NCI-H526 treated with DMSO at 0.1 percent for 48 hours (cell line): ENCODE measurements at places on chromosomes 1 and 21.

GRCh38 chr1:151774256-151774922 lies 11.1 kb upstream of the MRPL9 start:
- DNase-seq: no peak

DNA sequence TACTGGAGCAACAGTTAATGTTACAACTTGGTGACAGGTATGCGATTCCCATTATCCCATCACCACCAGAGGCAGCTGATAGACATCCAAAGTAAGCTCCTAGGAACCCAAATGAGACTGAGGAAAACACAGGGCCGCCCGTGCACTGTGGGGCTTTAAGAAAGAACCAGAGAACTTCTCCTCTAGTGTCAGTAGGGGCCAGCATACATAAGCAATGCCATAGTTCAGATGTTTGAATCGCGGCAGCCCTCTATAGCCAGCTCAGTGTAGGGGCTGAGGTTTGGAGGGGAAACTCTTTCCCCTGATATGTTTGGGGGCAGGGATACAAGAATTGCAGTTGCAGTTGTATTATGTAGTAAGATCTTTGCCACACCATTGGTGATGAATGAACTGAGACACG lies 593.3 kb upstream of the NCAM2 start:
- DNase-seq: no peak

GRCh38 chr1:206737729-206738201 lies 32.8 kb upstream of the IL19 start:
- DNase-seq: no peak

DNA sequence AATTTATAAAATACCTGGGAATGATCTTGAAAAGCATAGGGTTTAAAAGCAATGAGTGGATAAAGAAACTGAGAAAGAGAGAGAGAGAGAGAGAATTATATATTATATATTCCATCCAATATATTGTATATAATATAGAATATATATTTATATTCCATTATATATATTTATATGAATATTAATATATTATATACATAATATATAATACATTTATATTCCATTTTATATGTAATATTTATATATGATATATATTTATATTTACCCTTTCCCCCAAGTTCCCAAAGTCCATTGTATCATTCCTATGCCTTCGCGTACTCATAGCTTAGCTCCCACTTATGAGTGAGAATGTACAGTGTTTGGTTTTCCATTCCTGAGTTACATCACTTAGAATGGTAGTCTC lies 69.9 kb upstream of the SLC35F3 start:
- no peak for DNase-seq

GRCh38 chr21:39180429-39181019 lies 2.7 kb downstream of the PSMG1 start:
- no peak for DNase-seq

DNA sequence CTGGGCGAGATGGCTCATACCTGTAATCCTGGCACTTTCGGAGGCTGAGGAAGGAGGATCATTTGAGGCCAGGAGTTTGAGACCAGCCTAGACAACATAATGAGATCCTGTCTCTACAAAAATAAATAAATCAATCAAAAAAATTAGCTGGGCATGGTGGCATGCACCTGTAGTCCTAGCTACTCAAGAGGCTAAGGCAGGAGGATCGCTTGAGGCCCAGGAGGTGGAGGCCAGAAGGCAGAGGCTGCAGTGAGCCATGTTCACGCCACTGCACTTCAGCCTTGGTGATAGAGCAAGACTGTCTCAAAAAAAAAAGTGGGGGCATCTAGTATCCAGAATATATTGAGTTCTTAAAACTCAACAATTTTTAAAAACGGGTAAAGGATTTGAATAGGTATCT lies 6.0 kb downstream of the TUT4 start:
- DNase-seq: no peak

- no peak for DNase-seq
Observed at GRCh38 chr1:98203466-98203865, 282.6 kb upstream of the DPYD start.

DNA sequence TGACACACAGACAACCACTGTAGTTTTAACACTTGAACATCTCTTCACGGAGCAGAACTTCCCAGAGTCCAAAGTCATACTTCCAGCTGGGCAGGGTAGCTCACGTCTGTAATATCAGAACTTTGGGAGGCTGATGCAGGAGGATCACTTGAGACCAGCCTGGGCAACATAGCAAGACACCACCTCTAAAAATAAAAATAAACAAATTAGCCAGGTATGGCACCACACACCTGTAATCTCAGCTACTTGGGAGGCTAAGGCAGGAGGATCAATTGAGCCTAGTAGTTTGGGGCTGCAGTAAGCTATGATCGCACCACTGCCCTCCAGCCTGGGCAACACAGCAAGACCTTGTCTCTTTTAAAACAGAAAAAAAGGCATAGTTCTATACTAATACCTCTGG lies 24.3 kb upstream of the EFHD2 start:
- DNase-seq: no peak

DNA sequence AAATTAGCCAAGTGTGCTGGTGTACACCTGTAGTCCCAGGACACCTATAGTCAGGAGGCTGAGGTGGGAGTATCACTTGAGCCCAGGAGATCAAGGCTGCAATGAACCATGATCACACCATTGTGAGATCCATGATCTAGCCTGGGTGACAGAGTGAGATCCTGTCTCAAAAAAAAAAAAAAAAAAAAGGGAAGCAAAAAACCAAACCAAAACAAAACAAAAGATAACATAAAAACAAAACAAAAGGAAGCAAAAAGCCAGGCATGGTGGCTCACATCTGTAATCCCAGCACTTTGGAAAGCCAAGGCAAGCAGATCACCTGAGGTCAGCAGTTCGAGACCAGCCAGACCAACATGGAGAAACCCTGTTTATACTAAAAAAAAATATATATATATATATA lies 9.4 kb upstream of the AKR1A1 start:
- DNase-seq: no peak

- no peak for DNase-seq
Observed at GRCh38 chr1:208233546-208233945, 10.6 kb downstream of the PLXNA2 start.

DNA sequence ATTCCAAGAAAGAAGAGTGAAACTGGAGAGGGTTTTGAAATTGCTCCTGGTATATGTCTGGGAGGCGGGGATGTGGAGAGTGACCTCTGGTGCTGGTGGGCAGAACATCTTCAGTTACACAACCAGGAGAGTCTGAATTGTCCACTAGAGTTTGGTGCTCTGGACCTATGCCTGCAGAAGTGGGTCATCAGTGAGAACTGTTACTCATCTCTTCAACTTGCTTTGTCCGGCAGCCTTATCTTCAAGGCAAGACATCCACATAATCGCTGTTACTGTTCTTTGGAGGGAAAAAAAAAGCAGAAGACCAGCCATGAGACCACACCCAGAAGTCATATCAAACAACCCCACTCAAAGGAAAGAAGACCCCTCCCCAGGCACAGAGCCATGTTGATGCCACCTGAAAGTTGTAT lies 14.9 kb downstream of the SH2D1B start:
- DNase-seq: no peak

GRCh38 chr1:153616144-153616916 lies at the start of gene S100A14:
Gene S100A14 (minus strand): TSS chr1:153616325. CDS start chr1:153615858, 467 bp downstream.
- no peak for DNase-seq

GRCh38 chr1:18246543-18246942 lies 138.9 kb downstream of the IGSF21 start:
- no peak for DNase-seq

DNA sequence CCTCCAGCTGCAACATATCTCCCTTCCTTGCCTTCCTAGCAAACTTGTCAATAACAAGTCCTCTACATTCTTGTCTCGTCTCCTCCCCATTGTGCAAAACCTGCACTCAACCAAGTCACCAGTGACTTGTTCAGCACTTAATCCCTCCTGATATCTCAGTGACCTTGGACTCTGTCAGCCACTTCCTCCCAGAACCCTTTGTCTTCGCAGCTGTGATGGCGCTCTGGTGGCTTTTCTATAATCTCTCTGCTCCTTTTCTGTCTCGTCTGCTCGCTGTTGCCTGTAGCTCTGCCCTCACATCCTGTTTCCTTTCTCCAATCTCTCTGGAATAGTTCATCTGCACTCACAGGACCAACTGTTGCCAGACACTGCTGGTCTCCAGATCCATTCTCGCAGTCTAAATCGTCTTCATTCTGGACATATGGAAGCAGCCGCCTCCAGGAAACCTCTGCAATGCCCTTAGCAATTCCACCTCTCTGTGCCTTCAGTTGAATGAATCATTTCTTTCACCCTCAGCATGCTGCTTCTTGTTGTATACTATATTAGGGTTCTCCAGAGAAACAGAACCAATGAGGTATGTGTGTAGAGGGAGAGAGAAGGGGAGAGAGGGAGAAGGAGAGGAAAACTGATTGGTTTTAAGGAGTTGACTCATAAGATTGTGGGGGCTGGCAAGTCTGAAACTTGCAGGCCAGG lies 17.4 kb upstream of the IFNAR2 start:
- DNase-seq: no peak

GRCh38 chr1:114558544-114558943 lies 22.9 kb downstream of the BCAS2 start:
- DNase-seq: peak; percentile 6

DNA sequence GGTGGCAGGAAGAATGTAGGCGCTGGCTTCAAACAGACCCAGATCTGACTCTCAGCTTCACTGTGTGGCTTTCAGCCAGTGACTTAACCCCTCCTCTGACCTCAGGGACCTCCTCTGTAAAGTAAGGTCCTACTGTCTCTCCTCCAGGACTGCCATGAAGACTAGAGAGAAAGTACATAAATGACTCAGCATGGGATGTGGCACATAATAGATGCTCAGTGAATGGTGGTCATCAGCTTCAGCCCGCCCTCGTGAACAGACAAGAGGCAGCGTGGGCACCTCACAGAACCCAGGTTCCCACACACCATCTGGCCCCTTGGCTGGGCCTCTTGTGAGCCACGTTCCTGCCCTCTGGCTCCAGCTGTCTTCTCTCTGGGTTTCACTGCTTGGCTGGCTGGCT lies 126.0 kb downstream of the SYF2 start:
- no peak for DNase-seq

GRCh38 chr1:77253211-77253610 lies 28.6 kb upstream of the AK5 start:
- no peak for DNase-seq

DNA sequence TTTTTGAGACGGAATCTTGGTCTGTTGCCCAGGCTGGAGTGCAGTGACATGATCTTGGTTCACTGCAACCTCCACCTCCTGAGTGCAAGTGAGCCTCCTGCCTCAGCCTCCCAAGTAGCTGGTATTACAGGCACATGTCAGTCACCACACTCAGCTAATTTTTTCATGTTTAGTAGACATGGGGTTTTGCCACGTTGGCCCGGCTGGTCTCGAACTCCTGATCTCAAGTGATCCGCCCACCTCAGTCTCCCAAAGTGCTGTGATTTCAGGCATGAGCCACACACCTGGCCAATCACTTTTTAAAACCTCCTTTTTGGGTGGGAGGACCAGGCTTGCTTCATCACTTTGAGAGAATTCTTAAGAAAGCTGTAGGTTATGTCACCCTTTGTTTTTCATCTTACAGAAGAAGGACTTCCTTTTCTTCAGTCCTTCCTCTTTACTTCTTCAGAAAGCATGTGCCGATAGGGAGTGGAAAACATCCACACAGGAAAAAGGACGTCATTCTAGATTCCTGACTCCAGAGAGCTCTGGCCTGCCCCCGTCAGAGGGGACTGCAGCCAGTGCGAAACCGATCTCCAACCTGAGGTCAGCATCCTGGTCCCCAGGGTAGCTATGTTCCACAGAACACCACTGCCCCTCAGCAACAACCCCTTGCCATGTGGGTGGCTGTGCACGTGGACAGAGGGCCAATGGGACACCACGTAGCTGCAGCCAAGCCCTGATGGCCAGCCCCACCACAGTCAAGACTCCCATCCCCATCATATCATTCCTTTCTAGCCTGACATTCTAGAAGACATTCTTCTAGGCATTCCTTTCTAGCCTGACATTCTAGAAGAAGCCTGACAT lies 21.9 kb downstream of the NCF2 start:
- no peak for DNase-seq

DNA sequence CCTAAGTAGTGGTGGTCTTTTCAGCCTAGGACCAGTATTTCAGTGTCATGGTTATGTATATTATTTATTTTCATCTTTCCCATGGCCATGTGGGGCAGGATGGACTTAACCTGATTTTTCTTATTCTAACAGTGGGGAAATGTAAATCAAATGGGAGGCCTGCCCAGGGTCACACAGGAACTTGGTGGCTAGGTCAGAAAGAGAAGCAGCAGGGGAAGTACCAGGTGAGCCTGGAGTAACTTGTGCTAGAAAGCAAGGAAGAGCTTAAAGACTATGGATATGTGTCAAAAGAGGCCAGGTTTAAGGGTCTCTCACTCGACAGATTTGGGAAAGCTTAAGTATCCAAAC lies 936 bp downstream of the ZFP69B start:
- DNase-seq: no peak

DNA sequence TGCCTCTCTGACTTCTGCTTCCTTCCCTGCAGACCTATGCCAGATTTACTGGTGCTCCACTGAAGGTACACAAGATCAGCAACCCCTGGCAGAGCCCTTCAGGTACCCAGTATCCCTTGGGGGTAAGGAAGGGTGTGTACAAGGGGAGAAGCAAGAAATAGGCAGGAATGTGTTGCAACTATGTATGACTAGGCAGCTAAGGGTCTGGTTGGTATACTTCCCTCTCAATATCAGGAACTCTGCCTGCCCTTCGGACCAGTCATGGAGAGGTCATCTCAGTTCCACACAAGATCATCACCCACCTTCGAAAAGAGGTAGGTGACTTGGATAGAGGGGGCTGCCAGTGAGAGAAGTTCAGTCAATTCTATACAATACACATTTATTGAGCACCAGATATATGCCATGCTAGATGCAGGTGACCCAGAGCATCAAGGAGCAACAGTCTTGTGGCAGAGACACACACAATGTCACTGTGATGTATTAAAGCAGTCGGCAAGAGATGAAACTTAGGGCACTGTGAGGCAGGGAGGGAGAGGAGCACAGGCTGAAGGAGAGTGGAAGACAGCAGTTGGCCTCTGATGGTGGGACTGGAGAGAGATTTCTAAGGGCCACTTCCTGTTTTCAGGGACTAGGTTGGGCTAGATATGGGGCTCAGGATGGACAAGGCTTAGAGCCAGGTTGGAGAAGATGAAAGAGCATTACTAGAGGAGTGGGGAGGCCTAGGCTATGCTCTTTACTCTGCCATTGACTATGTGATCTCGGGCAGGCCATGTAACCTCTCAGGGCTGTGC lies 2.0 kb downstream of the MTX1 start:
- DNase-seq: no peak

DNA sequence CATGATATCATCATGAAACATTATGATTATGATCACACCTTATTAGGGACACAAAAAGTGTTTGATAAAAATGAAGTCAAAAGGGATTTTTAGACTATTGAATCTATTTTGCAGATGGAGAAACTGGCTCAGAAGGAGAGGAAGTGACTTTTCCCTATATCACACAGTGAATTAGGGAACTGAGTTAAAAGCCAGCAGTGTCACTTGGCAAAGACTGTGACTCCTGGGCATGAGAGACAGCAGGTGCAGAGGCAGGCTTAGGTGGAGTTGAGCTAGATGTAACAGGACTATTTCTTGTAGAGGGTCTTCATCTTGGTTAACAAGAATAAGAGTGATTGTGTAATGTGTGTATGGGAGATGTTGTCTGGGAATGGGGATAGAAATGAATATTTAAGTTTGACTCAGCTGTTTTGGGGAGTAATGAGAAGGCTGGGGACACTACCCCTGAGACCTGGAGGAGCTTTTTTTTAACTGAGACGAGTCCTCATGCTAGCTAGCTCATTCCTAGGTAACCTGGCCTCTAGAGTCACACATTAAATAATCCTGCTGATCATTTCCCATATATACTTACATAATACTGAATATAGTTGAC lies 1.0 kb upstream of the CD84 start:
- DNase-seq: no peak
